ENCODE measurements at places on chromosomes 1 and 21. TPM values are rescaled to one million over a fixed set of nuclear protein-coding genes. Genes with fewer than 3 reads are reported as not detected.

The WNT4 gene
- total RNA-seq, result not detected

The CACNA1S gene
- not detected for total RNA-seq

GRCh38 chr21:33750017-33750416, 107.7 kb downstream of the ITSN1 start:
- DNase-seq, result no peak

GRCh38 chr1:17437580-17438317, 1.7 kb downstream of the RCC2 start:
- peak; percentile 45 for DNase-seq

DNA sequence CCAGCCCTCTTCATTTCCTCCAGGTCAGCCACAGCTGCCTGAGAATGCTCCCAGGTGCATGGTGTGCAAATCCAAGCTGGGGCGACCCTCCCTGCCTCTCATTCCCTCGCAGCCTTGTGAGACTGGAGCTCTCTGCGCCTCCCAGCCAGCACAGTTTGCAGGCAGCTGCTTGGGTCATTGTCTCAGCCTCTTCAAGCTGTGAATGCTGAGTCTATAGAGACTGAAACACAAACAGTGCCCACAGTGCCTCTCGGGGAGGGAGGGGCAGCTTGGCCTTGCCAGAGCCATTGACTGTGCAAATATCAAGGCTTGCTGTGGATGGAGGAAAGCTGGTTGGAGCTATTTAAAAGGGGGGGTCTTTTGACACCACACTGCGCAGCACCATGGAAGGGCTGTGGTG, 10.6 kb downstream of the PLXNA2 start:
- no peak for DNase-seq

DNA sequence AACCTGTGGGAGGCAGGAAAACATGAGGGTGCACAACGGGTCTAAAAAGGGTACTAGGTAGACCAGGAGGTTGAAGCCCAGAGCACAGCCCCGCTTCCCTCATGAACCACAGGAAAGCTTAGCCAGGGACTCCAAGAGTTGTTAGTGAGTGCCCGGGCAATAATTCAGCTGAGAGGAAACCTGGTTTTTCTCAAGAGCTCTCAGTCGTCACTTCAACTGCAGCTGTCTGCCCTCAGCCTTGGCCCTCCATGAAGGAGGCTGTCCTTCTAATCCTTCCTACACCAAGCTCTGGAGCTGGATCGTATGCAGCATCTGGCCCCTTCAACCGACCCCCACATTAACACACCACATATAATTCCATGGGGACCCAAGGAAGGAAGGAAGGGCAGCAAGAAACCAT, 77.0 kb upstream of the BACE2 start:
- DNase-seq, result no peak

- no peak for DNase-seq
Observed at GRCh38 chr1:151624783-151625182, 12.9 kb downstream of the SNX27 start.

DNA sequence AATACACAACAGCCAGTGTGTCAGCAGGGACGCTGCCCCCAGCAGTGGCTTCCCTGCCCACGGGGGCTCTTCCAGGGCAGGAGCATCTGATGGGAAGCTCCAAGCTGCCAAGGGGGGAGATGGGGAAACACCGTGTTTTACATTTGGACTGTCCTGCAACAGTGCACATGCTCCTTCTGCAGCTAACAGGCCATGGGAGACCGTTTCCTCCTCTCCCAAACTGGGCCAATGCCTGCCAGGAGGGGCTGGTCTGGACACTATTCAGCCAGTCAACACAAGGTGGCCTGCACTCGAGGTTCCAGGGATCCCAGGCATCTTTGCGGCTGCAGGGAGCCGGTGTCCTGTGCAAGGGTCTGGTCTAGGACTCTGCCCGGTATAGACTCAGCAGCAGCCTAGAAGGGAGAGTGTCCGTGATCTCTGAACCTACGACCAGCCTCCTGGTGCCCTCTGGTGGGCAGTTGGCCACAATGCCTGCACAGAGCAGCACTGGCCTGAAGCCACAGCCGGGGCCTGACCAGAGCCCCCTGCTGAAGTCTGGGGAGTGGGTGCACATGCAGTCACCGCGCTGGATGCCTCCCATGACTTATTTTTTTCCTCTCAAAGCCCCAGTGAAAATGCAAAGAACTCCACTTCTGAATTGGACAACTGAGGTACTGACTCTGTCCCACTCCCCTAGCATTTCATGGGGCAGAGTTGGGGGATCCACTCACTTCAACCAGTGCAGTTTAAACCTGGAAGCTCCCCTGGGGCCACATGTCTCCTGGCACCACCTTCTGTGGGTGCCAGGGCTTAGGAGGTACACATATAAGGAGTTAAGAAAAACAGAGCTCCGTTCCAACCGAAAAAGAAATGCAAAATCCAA, 33.3 kb downstream of the RCC2 start:
- DNase-seq, result peak; percentile 61

GRCh38 chr1:24849672-24850295, 80.3 kb downstream of the RUNX3 start:
- no peak for DNase-seq

Measured in MCF 10A (cell line).